ENCODE measurements at places on chromosomes 4 and X. TPM values are rescaled to one million over a fixed set of nuclear protein-coding genes. Genes with fewer than 3 reads are reported as not detected.

RHOXF2B gene
- total RNA-seq = not detected

ZNF518B gene
- total RNA-seq = 9.5 TPM

TRPC5OS gene
- total RNA-seq = not detected

SH3RF1 gene
- 22.9 TPM for total RNA-seq

GAGE12J gene
- not detected for total RNA-seq

C4orf36 gene
- total RNA-seq = not detected

ANK2 gene
- 23.8 TPM for total RNA-seq

MAGEC1 gene
- total RNA-seq = not detected

ACTRT1 gene
- not detected for total RNA-seq

LIN54 gene
- 15.7 TPM for total RNA-seq

OTUD5 gene
- total RNA-seq = 45.4 TPM

NEXMIF gene
- 0.76 TPM for total RNA-seq

CSN1S1 gene
- total RNA-seq = not detected

CSAG2 gene
- not detected for total RNA-seq

MAGEA12 gene
- 0.27 TPM for total RNA-seq

FATE1 gene
- total RNA-seq = 0.31 TPM

SORCS2 gene
- 2.4 TPM for total RNA-seq

CLNK gene
- total RNA-seq = not detected

KIAA1210 gene
- not detected for total RNA-seq

LDB2 gene
- total RNA-seq = 89.1 TPM

All from GM23338 (cell line).